ENCODE measurements at places on chromosomes 5 and 9.

DNA sequence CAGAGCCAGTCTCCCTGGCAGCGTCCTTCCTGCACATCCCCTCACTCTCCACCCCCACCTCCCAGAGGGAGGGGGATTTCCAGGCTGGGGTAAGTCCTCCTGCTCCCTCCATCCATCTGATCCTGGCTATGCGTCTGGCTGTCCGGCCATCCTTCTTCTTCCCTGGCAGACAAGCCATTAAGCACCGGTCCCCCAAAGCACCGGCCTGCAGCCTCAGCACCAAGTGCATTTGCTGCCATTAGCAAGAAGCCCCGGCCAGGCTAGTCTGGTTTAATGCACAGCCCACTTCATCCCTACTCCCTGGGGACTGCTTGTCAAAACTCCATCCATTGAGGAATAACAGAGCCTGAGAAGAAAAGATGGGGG is 208.7 kb upstream of the IER5L start:
- no peak for DNase-seq

DNA sequence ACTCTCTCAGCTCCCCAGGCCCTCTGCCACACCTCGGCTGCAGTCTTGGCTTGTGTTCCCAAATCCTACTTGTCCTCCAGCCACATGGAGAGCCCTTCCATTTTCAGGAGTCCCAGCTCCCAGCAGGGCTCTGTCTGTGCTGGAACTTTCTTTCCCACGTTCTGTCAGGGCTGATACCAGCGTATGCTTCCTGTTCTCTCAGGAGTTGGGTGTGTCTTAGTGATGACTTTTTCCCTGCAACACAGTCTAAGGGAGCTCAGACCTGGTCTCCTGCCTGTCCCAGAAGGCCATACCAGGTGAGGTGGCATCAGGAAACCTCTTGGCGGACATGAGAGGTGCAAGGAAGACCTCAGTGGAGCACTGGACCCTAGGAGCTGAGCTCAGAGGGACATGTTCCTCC is 226.5 kb downstream of the HSPA4 start:
- DNase-seq: no peak

GRCh38 chr5:160423099-160423498 is 1.4 kb downstream of the PTTG1 start:
- no peak for DNase-seq

- DNase-seq: no peak
These were observed 31.7 kb downstream of the MRPL22 start for GRCh38 chr5:154972476-154973080.

- DNase-seq: no peak
These were observed 877.7 kb downstream of the TLE1 start for GRCh38 chr9:80811656-80812055.

- no peak for DNase-seq
These were observed 87.5 kb upstream of the SSBP2 start for GRCh38 chr5:81838307-81838906.

DNA sequence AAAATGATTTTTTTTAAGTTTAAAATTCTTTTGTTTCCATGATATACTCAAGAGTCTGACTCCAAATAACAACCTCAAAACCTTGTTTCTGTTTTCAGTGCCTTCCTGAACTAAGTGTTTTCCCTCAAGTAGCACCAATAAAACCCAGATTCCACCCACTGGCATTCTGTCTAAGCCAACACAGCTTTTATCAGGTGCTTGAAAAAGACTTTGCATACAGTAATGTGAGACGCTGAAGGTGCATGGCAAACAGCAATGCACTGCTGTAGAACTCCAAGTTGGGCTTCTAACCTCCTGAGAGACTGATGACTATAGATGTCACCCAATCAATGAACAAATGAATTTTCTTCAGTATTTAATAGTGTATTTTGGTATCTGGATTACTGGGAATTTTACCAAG is 95.7 kb downstream of the NFIB start:
- no peak for DNase-seq

Data from activated CD4-positive, alpha-beta T cell treated with anti-CD3 and anti-CD28 coated beads for 1 hour (primary cell).